ENCODE measurements at places on chromosomes 13 and 19. TPM values are rescaled to one million over a fixed set of nuclear protein-coding genes. Genes with fewer than 3 reads are reported as not detected.

DNA sequence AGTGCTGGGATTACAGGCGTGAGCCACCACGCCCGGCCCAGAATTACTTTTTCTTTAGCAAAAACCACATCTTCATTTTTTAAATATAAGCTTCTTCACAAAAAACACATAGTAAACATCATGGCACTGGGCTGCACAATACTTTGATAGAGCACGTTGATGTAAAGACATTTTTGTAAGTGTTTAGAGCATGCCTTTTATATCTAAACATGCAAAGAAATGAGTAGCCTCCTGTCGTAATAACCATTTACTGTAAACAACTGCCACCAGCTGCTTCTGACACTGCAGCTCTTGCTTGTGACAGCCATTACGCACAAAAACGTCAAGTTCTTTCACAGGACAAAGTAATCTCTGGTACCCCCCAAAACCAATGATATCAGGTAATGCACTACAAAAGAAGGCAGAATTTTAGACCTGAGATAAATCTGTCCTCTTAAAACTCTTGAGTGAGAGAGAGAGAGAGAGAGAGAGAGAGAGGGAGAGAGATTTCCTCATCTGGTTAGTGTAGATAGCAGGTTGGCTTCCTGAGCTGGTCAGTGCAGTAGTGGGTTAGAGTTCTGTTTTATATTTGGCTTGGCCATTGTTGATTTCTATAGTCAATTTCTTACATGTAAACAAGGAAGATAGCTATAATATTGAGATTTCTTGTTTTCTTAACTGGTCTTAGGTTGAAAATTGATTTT lies 6.7 kb upstream of the ZNF548 start:
- H3K27me3 ChIP-seq = no peaks in the 10 kb centered on the region
- H3K4me3 ChIP-seq = no peak overlapping the region
- H3K4me1 ChIP-seq = no peaks in the 10 kb centered on the region
- H3K27ac ChIP-seq = no peak overlapping the region

Gene LILRB3
- 1.4 TPM for total RNA-seq

Gene SPC24
- total RNA-seq = 18.7 TPM

- peaks cover 70% of the 10 kb centered on the region for H3K36me3 ChIP-seq
- H3K27me3 ChIP-seq = peaks cover 2% of the 10 kb centered on the region
- H3K27ac ChIP-seq = no peak overlapping the region
- no peak for DNase-seq
These were observed 5.7 kb upstream of the GARIN5A start for GRCh38 chr19:50482271-50482855.
